ENCODE measurements at places on chromosomes 11 and 22.

DNA sequence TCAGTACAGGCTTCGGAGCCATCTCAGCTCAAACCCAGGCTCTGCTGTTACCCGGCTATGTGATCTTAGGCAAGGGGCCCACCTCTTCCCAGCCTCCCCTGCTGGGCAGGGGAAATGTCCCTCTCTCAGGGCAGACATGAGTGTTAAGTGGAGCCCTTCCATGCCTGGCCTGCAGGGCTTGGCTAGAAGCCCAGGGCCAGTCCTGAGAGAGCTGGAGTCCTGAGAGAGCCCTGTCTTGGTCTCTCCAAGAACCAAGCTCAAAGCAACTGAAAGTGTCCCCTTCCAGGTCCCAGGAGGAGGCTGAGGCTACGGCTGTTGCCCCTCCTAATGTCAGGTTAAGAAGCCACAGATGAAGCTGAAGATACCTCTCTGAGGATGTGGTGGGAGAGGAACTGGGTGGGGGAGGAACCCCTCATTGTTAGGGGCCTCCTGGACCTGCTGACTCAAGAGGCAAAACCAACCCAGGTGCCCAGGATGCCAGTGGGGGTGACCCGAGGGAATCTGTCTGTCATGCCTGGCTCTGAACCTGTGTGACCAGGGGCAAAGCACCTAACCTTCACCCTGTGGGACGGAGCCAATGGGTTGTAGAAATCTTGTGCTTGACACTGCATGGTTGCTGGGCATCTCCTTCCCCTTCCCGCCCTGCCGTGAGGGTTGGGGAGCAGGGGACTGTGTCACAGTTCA is 4.2 kb downstream of the ZP1 start:
- no peak for DNase-seq

GRCh38 chr11:10412266-10412665 is 42.8 kb upstream of the AMPD3 start:
- DNase-seq = no peak

- DNase-seq = no peak
These were observed 780 bp downstream of the TRIM44 start for GRCh38 chr11:35663408-35663702.

DNA sequence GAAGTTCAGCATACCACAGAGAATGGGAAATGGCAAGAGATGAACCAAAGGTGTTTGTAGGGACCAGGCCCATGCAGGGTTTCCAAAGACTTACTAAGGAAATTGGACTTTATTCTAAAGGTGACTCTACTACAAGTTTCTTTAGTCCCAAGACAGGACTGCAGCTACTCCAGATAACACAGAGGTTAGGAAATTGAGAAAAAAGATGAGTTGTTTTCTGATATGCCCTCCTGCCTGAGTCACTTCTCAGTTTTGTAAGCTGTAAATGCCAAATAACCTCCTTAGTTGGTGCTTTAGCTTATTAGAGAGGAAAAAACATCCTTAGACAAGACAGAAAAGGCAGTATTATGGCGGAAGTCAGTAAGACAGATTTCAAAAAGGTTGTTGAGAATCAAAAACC is 95.9 kb downstream of the C11orf58 start:
- no peak for DNase-seq

DNA sequence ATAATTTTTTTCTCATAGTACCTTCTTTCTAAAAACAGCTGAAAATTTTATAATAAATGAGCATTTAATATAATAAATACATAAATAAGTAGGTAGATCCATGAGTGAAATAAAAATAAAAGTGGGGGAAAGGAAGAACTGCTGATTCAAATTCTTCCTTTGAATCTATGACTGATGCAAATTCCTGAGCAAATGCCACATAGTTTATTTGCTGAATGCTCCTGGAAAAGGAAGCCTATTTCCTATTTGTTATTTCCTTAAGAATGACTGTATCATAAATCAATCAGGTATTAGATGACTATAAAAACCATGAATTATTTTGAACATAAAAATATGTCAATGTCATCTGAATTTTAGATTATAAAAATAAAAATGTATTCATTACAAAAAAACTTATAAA is 16.6 kb downstream of the BTBD10 start:
- no peak for DNase-seq

DNA sequence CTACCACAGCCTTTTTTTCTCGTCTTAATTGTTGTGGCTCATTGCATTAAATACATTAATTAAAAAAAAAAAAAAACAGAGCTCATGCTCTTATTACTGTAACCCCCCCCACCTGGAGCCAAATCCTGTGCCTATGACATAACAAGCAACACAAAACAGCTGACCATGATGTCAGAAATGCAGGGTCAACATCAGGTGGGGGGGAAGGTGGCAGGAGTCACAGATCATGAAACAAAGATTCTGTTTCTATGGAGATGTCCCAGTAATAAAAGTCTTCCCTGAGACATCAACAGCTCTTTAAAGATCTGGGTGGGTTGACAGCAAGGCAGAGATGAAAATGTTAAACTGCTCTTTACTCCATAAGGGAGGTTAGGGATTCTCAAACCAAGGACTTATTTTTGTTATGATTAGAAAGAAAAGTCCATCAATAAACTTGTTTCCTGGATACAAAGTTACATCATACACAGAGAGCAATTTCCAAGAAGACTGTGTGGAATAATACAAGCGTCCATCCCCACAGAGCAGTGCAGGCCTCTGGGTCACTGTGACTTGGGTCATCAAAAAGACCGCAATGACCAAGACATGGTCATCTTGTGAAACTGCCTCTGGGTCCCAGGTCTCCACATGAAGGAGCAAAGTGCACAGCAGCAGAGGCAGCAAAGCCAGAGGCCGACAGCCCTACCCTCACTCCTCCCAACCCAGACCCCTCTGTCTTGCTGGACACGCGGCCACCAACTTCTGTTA is 42.7 kb upstream of the CYP2D6 start:
- DNase-seq = no peak

DNA sequence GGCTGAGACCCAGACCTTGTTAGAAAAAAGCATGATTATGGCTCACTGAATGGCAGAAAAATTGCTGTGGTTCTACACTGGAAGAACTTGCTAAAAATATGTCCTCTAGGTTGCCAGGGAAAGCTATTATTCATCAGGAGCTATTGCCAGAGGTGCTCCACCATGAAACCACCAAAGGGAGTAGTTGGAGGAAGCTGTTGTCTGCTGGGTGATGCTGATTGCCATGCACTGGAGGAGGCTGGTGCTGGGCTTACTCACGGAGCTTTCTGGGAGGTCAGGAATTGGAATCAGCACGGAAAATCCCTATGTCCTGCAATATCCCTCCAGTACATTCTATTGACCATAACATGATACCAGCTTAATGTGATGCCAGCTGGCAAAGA is 199.6 kb upstream of the ZBED5 start:
- no peak for DNase-seq

GRCh38 chr11:76329084-76329648 is 51.8 kb downstream of the THAP12 start:
- no peak for DNase-seq

DNA sequence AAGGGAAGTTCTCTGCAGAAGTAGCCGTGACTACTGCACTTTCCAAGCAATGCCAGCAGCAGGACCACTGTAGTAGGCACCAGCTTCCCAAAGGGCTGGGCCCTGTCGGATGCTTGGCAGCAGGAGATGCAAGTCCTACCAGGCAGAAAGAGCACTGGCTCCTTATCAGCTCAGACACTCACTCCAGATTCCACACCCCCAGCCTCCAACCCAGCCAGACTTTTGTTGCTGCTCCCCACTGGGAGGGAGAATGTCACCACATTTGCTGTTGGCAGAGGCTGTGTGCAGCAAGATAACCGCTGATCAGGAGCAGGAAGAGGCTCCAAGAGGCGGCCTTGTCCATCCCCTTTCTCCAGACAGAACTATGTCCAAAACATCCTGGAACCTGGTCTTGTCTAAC is 118.7 kb downstream of the C11orf58 start:
- no peak for DNase-seq

GRCh38 chr22:44526779-44527126 is 28.7 kb upstream of the RTL6 start:
- DNase-seq = no peak

GRCh38 chr11:59480359-59480758 is 7.2 kb downstream of the OR4D10 start:
- DNase-seq = no peak

DNA sequence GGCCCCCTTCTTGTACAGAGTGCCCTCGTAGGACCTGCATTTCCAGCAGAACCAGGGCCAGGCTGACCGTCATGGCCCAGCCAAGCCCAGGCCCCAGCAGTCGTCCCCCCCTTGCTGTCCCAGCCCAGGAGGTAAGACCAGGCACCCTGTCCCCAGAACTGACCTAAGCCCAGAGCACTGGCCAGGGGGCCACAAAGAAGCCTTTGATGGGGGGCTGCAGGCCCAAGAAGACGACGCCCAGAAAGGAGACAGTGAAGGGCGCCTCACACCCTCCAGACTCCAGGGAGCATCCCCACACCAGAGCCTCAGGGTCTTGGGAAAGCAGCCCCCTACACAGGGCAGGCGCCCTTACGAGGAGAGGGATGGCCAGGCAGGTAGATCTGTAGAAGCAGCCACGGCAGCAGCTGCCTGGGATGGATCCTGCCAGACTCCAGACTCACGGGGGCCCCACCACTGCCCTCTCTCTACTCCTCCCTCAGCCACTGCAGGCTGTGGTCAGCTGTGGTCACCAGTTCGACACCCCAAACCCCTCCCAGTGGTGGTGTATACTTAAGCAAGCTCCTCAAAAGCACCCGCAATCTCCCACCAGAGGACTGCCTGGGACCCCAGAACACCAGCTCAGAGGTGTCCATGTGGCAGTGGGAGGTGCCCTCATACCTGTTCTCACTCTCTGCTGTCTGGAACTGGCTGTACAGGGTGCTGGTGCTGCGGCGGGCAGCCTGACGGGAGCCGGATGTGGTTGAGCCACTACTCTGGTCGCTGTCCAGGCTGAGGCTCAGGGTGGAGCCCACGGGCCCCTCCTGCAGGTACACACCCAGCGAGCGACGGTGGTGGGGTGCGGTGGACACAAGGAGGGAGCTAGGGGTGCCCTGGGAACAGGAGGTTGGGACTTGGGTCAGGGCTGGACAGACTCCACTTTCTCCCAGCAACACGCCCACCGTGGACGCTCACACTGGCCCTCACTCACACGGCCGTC is 27.0 kb downstream of the SBF1 start:
- no peak for DNase-seq
